ENCODE measurements at places on chromosomes 3 and 15.

DNA sequence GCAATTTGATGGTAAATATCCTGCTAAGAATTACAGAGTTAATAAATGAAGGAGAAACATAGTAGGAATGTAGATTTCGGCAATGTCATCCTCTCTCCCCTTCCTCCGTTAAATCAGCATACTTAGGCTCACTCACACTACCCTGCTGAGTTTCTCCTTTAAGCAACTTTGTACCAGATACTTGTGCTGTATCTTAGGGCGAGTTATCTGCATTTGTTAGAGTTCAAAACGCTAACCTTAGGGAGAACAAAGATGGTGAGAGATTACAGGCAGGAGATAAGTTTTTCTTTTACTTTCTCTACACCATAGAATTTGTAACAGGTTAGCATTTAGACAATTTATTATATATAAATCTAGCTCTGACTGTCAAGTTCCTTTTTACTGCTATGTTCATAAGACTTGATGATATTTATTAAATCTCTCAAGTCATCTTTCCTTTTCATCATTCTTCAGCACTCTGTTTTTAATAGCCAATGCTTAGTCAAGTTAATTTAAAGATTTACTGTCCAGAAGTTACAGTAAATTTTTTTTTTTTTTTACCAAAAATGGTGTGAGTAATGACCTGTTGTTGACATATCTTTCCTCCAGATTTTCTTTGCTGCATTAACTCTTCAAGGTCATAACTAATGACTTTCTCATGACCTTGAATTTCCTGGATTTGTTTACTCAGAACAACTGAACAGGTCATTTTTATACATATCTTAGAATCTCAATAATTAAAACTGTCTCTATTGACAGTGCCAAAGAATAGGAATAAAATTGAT is 22.2 kb downstream of the SUCNR1 start:
- no peak for DNase-seq

- no peak for DNase-seq
Measured at GRCh38 chr3:98018301-98018700, 16.8 kb downstream of the GABRR3 start.

DNA sequence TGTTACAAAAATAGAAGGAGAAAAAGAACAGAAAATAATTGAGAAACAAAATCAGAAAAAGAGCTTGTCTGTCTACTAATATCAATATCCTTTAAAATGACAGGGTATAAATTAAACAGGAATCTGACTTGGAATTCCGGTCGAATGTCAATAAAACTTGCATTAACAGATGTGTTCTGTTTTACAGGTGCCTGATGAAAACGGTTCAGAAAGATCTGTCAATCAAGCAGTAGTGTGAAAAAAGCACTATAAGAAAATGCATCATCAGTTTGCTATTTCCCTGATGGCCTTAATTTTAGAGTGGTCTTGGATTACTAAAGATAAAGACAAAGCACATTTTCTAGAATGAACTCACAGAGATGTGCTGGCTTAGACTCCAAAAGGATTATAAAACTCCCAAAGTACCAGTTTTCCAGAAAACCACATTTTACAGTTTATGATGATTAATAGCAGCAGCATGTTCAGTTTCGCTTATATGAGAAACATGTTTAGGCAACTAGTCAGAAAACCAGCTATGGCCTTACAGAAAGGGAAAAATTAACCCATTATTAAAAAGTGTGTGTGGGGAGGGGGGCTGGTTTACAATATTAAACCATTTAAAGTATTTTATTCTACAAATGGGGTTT is 8.2 kb upstream of the C3orf38 start:
- DNase-seq, result no peak

- no peak for DNase-seq
Measured at GRCh38 chr3:197597335-197597734, 41.6 kb upstream of the BDH1 start.

DNA sequence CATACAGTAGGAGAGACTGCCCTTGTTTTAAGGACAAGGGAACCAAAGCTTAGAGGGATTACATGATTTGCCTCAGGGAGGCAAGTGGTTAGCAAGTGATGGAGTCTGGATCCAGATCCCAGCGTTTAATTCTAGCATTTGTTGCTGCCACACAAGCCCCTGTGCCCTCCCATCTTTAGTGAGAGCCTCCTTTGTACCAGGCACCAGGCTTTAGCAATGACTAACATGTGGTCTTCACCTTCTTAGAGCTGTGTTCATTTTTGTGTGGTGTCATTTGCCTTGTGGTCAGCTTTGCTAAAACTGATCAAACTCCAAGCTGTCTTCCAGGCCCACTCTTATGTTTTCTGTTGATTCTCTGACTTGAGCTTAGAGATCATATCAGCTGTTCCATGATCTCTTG is 290.5 kb downstream of the RPLP1 start:
- DNase-seq, result no peak

DNA sequence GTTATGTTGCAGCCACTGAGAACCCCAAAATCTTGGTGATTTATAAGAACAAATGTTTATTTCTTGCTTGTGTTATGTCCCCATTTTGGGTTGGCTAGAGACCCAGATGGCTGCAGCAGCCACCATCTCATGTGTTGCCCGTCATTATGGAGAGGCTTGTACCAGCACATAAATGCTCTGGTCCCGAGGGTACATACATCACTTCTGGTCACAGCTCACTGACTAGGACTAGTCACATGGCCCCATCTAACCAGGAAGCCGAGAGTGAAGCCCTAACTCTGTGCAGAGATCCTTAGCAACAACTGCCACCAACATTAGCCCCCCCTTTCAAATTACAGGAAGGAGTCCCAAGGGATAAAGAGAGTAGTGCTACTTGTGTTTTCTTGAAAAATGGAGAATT is 25.5 kb upstream of the HACD2 start:
- DNase-seq, result peak; percentile 32

DNA sequence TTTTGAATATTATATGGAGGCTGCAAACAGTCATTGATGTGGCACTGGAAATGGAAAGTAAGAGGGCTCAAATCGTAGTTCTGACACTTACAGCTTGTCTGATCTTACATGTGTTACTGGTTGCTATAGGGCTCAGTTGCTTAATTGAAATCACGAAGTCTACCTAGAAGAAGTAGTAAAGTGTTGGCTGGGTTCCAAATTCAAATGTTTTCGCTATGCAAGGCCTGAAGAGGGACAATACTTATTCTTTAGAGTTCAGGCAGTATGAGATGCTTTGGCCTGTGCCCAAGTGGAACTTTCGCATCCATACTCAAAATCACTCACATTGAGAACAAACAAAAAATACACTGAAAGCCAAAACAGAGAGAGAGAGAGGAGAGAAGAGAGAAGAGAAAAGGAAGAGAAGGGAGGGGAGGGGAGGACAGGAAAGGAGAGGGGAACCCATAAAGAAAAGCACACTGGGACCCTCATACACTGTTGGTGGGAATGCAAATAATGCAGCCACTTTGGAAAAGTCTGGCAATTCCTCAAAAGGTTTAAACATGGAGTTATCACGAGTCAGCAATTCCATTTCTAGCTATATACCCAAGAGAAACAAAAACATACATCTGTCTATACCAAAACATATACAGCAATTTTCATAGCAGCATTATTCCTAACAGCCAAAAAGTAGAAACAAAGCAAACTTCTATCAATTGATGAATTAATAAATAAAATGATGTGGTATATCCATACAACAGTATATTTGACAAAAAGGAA is 2.9 kb upstream of the FXR1 start:
- DNase-seq, result no peak

DNA sequence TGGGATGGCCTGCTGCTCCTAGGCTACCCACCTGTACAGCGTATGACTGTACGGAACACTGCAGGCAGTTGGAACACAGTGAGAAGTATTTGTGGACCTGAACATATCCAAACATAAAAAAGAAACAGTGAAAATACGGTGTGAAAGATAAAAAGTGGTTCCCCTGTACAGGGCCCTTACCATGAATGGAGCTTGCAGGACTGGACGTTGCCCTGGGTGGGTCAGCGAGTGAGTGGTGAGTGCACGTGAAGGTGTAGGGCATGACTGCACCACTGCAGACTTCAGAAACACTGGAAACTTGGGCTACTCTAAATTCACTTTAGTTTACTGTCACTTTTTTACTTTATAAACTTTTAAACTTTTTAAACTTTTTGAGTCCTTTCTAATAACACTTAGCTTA is 71.2 kb upstream of the SLC6A6 start:
- no peak for DNase-seq

DNA sequence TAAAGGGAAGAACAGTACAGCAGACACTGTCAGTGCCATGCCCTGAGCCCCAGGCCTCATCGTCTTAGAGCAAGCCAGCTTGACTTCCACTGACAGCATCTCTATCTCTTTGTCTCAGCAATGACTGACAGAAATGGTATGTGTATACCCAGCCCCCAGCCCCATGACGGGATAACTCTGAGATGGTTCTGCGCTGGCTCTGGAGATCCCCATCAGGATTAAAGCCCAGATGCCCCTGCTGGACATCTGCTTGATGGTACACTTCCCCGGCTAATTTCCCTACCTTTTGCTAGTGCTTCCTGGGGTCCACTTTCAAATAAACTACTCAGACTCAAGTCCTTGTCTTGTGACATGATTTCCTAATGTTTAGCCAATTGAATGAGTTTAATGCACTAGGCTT is 7.6 kb downstream of the NMNAT3 start:
- DNase-seq, result no peak

- DNase-seq, result no peak
Measured at GRCh38 chr15:60307034-60307433, 90.8 kb downstream of the ANXA2 start.

DNA sequence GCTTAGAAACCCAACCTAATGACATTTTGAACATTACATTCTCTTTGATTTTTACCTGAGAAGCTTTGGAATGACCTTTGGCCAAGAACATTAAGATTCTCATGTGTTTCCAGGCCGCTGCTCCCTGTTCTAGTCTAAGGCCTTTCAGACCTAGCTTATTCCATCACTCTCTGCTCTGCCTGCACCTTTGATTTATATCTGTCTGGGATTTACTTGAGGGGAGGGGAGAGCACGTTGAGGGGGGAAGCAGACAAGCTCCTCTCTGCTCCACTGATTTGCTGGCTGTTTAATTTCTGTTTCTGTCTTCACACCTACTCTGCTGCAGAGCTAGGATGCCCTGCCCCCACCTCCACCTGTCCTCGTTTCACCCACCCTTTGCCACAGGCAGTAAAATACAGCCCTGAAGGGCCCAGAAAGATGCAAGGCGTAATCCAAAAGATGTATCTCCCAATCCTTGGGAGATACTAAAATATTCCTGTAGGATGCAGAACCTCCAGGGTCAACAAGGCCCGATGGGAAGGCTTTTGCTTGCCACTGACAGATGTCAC is 429.8 kb downstream of the EPHB1 start:
- no peak for DNase-seq

- no peak for DNase-seq
Measured at GRCh38 chr15:39174332-39174731, 406.5 kb upstream of the THBS1 start.

DNA sequence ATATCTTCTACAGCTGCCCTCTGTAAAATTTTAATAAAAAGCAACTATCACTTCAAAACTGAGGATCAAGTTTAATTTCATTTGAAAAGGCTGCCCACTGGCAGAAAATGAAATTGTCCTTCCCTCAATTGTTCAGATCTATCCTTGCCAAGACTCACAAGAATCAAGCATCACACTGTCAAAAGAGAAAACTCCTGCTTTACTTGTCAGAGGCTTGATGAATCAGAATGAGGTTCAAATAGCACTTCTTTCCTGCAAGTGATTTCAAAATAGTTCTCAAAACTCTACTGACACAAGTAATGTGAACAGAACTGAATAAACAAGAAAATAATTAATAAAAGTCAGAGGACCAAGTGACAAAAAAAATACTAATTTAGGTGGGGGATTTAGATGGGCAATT is 70.6 kb downstream of the GOLIM4 start:
- DNase-seq, result peak; percentile 6

DNA sequence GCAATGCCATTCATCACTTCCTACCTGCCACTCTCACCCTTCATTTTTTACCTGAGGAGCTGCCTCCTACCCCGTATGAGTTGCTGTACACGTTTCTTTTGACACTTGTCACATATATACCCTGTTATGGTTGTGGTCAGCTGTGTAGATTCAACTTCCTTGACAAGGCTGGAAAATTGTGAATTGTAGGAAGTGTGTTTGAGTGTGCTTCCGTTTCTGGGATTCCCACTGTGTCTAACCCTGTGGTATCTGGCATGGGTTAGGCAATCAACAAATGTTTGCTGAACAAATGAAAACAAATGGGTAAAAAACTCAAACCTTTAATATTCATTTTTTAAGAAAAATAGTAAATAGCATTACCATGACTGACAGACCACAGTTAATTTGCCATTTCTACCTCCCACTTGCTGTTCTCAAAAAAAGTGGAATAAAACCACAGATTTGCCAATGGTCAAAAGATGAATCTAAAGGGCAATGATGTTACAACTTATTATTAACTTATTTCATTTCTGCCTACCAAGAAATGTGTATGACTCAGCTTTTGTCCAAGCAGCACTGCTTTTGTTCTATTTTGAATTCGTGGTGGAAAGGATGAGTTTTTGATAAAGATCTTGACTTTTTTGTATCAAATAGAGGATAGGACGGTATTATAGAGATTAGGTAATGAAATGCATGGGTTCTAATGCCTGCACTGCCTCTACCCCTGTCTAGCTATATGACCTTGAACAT is 404.6 kb downstream of the LPP start:
- no peak for DNase-seq

DNA sequence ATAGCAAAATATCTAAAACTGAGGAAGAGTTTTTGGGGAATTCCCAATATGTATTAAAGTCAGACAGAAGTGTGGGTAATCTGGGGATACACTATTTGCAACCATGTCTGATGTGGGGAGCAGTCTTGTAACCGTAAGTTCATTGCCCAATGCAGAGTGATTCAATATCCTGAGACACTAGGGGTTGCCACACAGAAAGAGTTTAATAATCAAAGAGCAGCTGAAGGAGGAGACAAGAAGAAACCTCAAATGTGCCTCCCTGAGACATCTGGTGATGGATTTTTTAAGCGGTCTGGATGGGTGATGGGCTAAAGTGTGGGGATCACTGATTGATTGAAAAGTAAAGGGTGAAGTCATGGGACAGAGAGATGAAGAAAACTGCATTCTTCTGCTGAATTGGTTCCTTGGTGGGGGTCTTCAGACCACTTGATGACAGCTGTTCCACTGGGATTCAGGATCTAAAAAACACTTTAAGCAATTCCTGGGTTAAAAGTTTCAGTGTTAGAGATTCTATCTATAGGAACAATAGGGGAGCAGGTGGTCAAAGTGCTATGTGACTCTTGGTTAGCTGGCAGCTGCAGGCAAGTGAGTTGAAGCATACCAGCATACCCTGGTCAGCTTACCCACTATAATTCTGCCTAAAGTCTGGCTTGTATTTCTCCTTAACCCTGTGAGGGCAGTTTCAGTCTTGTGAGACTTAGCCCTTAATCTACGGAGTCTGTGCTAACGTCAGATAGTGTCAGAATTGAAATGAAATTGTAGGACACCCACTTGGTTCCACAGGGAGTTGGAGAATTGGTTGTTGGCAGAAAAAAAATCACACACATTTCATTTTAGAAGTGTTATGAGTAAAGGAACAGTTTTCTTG is 425.9 kb upstream of the TGFBR2 start:
- peak; percentile 77 for DNase-seq

DNA sequence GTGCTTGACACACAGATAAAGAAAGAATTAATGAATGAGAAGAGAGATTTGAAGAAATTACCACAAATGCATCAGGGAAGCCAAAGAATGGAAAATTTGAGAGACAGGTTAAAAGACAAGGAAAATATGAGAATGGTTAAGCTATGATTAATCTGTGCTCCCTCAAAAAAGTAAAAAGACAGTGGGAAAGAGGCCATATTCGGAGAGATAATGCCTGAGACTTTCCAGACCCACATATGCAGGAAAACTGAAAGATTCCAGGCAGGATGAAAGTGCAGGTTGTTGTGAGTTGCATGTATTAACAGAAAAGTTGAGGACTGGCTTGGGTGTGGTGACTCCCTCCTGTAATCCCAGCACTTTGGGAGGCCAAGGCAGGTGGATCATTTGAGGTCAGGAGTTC is 302.3 kb downstream of the UACA start:
- DNase-seq, result no peak

Measured in NB4 (cell line).